ENCODE measurements at places on chromosomes 3 and 15. TPM values are rescaled to one million over a fixed set of nuclear protein-coding genes. Genes with fewer than 3 reads are reported as not detected.

The ARL14 gene
- total RNA-seq: under 0.01 TPM

The CHRD gene
- total RNA-seq: not detected

The TMC3 gene
- not detected for total RNA-seq

The CD276 gene
- total RNA-seq: 31.5 TPM

The CISH gene
- 1.3 TPM for total RNA-seq

The ISL2 gene
- total RNA-seq: not detected

The DPPA2 gene
- total RNA-seq: not detected

The CNBP gene
- 475 TPM for total RNA-seq

The OIP5 gene
- total RNA-seq: 1.1 TPM

The BOC gene
- 0.72 TPM for total RNA-seq

The PLA2G4F gene
- total RNA-seq: 3.9 TPM

The ISLR gene
- total RNA-seq: not detected
